ENCODE measurements at places on chromosomes 11 and 22.

DNA sequence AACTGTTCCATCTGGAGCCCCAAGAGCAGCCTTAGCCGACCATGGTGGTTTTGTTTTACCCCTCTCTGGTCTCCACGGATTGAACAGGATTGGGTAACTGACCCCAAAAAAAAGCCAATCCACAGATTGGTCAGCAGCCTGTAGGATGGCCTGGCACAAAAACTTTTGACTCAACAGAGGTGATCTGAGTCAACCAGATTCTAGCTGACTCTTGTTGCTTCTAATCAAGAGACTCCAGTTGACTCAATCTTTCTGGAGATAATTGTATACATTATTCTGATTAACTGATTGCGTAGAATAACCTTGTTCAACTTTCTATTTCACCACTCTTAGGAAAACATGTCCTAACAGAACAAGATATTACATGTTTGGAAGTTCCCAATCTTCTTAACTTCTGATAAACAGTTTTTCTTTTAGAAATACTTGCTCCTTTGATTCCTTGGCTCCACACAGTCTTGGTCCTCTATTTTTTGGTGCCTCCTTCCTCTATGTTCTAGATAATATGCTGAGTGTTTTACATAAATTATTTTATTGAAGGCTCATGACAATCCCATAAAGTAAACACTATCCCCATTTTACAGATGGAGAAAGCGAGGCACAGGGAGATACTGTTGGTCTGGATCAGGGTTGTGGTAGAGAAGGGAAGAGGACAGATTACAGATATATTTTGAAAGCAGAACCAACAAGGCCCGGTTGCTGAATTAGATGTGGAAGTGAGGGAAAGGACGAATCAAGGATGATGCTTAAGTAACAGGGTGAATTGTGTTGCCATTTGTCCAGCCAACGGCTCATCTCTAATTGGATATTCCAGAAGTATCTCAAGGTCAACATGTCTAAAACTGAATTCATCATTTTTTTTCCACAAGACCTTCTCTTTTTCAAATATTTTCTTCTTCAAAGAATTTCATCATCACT is 11.5 kb upstream of the ZC3H12C start:
- peak; percentile 32 for DNase-seq

- no peak for DNase-seq
These were observed 26.8 kb downstream of the DIXDC1 start for GRCh38 chr11:111963931-111964340.

- DNase-seq = peak; percentile 49
These were observed 969 bp downstream of the CCDC117 start for GRCh38 chr22:28773461-28773867.

GRCh38 chr22:32325416-32325801 is 32.3 kb upstream of the RFPL3 start:
- DNase-seq = no peak

DNA sequence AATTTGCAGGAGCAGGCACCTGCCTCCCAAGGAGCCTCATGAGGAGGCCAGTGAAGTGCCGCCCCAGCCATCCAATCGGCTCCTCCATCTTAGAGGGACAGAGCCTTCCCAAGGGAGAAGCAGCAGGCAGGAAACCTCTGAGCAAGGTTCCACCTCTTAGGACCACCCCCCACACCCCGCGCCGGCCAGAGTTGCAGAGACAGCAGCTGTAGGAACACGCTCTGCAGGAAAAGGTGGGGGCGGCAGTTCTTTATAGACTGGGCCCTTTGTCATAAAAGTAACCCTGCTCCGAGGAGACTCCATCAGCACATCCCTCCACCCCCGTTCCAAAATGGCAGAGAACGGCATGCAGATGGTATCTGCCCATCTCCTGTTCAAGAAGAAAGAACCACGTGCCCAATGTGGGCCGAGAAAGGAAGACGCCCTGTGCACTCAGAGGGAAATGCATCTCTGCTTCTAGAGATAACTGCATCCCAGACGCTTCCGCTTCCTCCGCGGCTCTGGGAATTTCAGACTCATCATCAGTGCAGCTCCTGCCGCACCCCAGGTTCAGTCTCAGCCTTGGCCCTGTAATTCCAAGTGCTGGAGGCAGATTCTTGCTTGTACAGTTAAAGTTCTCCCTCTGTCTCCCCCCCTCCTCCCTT is 98.5 kb downstream of the SPATA19 start:
- DNase-seq = no peak

DNA sequence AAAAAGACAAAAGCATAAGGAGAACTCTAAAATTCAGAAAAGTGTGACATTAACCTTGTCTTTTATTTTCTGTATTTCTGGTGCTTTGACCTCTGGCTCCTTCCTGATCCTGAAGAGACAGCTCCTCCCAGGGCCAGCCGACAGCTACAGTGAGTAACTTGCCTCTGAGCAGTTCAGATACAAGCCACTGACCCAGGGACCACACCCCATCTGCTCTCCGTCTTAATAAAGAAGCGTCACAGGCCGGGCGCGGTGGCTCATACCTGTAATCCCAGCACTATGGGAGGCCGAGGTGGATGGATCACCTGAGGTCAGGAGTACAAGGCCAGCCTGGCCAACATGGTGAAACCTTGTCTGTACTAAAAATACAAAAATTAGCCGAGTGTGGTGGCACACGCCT is 6.5 kb downstream of the MLC1 start:
- DNase-seq = no peak

DNA sequence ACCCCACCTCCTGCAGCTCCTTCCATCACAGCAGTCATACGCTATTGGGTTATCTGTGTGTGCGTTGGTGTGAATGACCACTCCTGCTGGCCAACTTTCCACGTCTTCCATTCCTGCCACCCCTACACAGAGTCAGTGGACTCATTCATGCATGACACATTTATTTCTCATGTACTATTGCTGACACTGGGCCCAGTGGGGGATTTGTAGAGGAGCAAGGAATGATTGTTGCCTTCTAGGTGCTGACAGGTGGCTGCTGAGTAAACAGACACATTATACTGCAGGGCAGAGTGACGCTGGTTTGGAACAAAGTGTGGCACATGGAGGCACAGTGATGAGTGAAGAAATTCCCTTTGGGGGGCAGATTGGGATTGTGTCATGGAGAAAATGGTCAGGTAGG is 113.9 kb downstream of the CCDC81 start:
- DNase-seq = no peak

DNA sequence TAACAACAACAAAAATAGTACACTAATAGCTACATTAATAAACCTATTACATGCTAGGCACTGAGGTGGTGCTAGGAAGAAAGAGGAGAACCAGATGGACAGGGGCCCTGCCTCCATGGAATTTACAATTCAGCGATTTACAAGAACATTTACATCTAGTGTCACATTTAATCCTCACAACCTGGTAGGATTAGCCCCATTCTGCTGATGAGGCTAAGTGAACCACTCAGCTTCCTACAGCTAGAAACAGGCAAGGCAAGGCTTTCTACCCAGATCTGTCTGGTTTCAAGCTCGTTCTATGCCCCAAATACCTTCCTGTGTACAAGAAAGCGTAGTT is 368.4 kb downstream of the BUD13 start:
- no peak for DNase-seq

GRCh38 chr11:57798905-57799559 is 37.4 kb downstream of the CTNND1 start:
- peak; percentile 61 for DNase-seq

GRCh38 chr11:91174193-91174592 is 951.3 kb upstream of the CHORDC1 start:
- no peak for DNase-seq

GRCh38 chr11:69395287-69395686 is 86.2 kb upstream of the LINC01488 start:
- no peak for DNase-seq

- no peak for DNase-seq
These were observed 7.9 kb downstream of the CDC42BPG start for GRCh38 chr11:64836448-64837072.

GRCh38 chr11:123272565-123272964 is 77.5 kb upstream of the CLMP start:
- DNase-seq = no peak

All from suppressor macrophage (primary cell).